ENCODE measurements at places on chromosomes 5 and 9.
A peak's percentile ranks its signal among the peaks of the same experiment; 100 is the strongest.

- no peak for DNase-seq
Measured at GRCh38 chr5:56908942-56909293, 478 bp upstream of the SETD9 start.

DNA sequence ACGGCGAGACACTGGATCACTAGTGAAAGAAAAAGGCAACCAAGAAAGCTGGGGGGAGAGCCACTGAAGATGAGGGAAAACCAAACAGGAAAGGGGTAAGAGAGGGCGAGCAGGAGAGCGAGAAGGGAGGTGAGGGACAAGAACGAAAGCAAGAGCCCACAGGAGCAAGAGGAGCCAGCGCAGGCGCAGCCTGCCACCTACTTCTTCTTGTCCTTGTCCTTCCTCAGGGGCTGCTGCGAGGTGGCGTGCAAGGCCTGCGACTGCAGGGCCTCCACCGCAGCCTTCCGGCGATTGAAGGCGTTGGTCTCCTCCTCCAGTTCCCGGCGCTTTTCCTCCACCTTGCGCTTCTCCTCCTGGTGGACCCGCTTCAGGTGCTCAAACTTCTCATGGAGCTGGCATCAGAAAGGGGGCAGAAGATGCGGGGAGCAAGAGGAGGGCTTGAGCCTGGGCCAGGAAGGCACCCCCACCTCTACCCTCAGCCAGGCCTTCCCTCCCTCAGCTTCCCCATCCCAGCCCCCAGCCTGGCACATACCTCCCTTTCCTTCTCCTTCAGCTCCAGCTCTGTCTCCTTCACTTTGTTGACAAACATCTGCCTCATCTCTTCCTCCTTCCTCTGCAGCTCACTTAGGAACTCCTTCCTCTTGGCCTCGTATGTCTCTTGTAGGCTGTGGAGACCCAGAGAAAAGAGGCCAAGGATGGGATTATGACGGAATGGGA lies 13.5 kb downstream of the CCNI2 start:
- DNase-seq = no peak

DNA sequence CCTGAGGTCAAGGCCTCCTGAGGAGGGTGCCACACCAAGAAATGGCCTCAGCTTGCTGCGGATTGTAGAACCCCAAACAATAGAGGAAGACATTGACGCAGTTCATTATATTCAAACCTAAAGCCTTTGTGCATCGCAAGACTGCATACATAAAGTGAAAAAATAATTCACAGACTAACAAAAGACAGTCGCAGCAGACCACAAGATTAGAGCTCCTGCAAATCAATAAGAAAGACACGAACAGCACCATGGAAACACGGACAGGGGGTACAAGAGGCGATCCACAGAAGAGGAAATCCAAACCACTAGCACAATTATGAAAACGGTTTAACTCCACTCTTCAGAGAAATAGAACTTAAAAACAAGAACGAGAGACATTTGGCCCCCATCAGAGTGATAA lies 10.0 kb upstream of the TCOF1 start:
- no peak for DNase-seq

DNA sequence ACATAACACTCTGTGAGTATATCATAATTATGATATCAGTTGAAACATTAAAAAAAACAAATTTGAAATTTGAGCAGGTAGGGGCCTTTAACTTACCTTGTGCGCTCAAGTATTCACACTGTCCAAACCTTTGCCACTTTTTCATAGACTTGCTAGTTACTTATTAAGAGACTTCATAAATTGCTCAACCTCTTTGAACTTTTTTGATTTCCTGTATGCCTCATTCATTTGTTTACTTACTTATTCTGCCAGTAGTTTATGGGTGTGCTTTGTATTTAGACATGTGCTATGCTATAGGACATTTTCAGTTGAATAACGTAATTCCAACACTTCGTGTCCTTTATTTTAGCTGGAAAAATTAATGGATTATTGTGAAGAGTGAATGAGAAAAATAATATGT lies 204.8 kb downstream of the HCN1 start:
- DNase-seq = no peak

DNA sequence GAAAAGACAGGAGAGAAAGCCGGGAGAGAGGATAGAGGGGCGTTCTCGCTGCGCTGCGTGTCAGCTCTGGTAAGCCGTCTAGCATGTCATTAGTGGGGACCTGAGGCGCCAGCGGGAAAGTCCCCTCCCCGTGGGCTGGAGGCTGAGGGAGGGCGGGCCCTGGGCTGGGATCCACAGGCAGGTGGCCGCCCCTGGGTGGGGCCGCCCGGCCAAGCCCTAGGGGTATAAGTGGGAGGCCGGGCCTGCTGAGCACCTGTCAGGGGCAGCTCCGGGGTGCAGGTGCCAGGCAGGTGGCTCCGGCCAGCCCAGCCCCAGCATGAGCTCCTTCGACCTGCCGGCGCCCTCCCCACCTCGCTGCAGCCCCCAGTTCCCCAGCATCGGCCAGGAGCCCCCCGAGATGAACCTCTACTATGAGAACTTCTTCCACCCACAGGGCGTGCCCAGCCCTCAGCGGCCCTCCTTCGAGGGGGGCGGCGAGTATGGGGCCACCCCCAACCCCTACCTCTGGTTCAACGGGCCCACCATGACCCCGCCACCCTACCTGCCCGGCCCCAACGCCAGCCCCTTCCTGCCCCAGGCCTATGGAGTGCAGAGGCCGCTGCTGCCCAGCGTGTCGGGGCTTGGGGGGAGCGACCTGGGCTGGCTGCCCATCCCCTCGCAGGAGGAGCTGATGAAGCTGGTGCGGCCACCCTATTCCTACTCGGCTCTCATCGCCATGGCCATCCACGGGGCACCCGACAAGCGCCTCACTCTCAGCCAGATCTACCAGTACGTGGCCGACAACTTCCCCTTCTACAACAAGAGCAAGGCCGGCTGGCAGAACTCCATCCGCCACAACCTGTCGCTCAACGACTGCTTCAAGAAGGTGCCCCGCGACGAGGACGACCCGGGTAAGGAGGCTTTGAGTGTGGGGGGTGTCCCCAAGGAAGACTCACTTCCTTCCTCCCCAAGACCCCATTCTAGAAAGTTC lies at the start of gene FOXI1:
Gene FOXI1, plus strand, starts transcription at position 256 of the 970 bp plus-strand sequence. Its CDS starts 61 bp downstream, at position 317.
- DNase-seq = peak; percentile 35

DNA sequence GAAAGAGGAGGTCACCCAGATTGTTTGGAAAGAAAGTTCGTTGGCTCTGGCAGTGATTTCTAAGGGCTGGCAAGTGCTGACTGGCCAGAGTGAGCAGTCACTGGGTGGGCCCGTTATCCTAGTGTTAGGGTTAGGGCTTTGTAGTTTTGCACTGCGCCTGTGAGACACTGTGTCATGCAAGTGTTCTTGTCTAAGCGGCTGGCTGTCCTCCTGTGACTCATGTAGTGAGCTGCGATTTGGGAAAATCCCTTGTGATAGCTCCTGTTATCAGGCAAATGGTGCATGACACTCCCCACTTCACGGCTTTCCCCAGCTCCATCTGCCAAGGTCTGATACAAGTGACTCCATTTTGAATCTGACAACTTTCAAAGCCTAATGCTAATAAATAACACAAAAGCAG lies 526.0 kb upstream of the ADAMTS16 start:
- no peak for DNase-seq

DNA sequence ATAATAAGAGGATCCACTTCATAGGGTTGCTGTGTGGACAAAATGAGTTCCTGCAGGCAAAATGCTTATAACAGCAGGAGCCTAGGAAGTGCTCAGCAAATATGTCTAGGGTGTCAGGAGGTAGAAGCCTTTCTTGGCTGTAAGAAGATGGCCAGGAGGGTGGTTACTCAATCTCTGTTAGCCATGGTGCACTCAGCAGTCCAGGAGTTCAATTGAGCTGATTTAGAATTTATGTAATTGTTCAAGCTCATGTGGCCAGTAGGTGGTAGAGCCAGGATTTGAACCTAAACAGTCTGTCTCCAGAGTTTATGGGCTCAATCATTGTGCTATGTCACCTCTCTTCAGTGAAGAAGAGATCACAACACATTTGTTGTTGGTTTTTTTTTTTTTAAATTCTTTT lies 381.2 kb downstream of the KIF4B start:
- no peak for DNase-seq

GRCh38 chr9:111752455-111752854 lies 42.3 kb downstream of the SHOC1 start:
- DNase-seq = peak; percentile 10

DNA sequence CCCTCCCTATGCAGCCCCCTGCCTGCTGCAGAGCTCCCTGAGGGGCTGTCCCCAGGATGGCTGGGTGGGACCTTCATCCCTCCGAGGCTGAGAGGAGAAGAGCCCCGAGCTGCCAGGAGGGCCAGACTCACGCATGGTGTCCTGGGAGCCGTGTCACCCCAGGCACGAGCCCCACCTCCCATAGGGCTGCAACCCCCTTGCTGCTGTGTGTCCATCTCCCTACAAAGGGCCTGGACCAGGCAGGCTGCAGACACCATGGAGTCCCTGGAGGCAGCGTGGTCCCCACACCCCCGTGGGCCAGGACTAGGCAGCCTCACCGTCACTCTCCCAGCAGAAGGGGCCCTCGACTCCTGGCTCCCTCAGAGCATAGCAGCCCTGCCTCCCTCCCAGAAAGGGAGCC lies 11.2 kb upstream of the SEC16A start:
- no peak for DNase-seq

DNA sequence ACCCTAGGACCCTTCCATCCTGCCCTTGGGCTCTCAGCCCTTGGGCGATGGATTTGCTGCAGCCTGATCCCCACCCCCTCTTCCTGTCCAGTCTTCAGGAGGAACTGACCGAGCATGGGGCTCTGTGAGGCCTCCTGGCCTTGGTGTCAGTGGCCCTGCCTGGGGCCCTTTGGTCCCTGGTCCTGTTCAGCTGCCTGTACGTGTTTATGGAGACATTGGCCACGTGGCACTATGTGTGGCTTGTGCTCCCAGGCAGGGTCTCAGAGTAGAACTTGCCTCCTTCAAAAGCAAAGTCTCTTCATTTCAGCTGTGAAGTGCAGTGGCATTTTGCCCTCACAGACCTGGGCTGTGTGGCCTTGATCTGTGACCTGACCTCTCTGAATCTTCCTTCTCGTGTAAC lies 11.1 kb downstream of the FCN2 start:
- DNase-seq = no peak

DNA sequence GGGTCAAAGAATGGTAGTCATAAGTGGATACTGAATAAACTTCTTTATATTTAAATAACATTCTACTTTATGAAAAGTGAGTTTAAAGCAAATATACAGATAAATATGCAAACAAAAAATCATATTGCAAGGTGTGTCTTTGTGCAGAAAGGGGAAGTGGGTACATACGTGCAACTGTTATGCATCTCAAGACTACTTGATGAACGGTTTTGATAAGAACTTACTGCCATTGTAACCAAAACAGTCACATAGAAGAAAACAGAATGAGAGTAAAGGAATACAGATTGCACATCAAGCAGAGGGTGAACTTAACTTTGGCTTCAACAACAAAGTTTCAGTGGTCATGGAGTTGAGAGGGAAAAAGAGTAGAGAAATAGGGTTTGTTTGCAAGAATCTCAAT lies 9.9 kb downstream of the CAMK4 start:
- DNase-seq = no peak

DNA sequence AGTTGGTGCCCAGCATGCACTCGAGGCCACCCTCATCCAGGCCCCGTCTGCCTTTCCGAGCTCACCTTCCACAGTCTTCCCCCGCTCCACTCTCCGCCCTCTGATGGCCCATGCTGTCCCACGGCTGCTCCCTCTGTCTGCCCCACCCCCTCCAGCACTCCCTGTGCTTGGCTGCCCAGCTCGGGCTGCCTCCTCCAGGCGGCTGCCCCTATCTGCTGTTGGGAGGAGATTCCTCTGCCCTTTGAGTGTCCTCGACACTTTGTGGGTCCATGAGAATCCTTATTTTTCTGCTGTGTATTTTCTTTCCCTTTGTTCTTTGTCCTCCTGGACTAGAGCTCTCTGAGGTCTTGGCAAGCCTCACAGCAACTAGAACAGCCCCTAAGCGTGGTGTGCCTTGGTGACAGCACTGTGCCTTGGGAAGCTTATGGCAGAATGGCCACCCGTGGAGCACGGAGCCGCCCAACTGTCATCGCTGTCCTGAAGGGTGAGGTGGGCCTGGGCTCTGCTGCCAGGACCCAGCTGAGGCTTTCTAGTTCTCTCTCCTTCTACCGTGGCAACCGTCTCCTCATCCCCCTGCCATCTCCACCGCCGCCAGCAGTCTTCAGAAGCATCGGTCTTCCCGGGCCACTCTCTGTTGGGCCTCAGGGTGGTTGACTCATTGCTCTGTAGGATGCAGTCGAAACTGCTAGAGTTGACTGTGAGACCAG lies 5.2 kb downstream of the NTMT1 start:
- DNase-seq = no peak

DNA sequence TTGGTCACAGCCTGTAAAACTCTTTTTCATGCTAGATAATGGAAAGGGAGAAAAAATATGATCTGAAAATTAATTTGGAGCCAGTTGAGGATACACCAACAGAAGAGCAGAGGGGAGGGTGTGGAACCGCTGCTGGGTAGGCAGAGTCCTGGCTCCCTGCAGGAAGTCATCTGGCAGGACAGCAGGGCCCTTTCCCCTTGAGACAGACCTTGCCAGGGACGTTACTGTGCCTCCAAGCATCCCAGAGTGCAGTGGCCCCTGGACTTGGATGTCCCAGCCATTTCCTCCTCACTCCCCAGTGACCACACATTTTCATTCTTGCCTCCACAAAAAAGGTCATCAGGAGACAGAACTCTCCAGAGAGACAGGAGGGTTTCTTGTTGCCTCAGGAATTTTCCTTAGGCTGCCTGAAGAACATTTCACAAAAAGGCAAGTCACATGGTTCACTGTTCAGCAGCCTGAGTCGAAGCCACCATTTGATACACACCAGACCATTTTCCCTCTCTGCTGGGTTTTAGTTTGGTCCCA lies 5.9 kb downstream of the TRPM3 start:
- no peak for DNase-seq

DNA sequence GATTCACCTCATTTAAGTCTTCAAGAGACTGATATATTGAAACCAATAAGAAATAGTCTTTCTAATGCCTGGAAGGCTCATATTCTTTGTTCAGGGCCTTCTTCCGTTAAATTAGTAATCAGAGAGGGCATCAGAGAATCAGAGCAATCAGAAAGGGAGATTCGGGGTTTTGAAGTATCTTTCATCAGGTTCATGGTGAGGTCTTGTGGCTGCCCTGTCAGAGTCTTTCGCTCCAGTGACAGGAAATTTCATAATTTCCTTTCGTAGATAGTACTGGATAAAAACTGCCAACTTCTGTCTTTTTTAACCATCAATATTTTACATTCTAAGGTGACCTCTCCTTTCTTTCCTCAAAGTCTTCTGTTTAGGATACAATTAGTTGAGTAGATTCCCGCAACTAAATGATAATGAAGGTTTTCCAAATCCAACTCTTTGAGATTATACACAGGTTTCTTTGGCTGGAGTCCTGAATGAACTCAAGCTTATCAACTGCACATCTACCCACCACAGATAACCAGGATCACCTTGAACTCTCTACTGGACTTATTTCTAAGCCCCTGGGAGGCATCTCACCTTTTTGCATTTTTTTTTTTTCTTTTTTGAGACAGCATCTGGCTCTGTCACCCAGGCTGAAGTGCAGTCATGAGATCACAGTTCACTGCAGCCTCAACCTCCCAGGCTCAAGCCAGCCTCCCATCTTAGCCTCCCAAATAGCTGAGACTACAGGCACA lies 5.5 kb downstream of the IL31RA start:
- peak; percentile 67 for DNase-seq

- no peak for DNase-seq
Measured at GRCh38 chr5:66742083-66742895, 146.1 kb downstream of the MAST4 start.

GRCh38 chr9:32841314-32841713 lies 58.0 kb downstream of the TMEM215 start:
- no peak for DNase-seq

Data from suppressor macrophage (primary cell).